ENCODE measurements at places on chromosomes 13 and 19.

DNA sequence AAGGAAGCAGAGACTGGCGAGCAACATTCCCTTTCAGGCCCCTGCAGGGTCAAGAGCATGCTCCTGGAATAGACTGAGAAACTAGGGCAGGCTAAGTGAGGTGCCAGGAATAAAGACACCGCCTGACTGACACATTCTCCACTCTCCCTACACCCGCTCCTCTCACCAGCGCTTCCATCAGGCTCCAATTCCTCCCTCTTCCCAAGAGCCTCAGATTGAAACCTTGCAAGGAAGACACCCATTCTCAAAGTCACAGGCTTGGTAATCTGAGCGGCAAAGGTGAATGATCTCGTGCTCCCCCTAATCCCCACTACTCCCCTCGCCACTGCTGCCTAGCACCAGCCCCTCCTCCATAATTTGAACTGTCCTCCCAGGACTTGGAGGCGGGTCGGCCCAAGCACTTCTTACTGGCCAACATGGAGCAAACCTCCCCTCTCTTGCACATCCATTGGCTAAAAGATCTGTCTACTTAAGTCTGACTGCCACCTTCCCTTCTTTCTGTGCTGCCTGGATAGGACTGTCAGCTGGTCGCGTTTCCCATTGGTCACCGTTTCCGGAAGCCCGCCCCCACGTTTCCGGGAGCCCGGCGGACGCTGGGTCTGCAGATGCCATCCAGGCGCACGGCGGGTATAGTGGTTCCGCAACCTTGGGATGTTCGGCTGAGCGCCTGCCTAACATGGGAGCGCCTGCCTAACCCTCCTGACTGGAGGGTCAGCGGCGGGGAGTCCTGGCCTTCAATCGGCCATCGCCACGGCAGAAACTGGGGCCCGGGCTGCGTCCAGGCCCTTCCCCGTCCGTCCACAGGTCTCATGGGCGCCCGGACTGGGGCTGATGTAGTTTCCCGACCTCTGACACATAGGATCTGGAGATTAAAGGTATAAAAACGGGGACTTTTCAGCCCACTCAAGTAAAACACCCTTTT, 33.6 kb downstream of the ZNF383 start:
- no peak for DNase-seq

- DNase-seq, result no peak
These were observed 1.4 kb downstream of the SPRY2 start for GRCh38 chr13:80339563-80339911.

- DNase-seq, result no peak
These were observed 44.2 kb downstream of the CHST8 start for GRCh38 chr19:33665776-33666595.

DNA sequence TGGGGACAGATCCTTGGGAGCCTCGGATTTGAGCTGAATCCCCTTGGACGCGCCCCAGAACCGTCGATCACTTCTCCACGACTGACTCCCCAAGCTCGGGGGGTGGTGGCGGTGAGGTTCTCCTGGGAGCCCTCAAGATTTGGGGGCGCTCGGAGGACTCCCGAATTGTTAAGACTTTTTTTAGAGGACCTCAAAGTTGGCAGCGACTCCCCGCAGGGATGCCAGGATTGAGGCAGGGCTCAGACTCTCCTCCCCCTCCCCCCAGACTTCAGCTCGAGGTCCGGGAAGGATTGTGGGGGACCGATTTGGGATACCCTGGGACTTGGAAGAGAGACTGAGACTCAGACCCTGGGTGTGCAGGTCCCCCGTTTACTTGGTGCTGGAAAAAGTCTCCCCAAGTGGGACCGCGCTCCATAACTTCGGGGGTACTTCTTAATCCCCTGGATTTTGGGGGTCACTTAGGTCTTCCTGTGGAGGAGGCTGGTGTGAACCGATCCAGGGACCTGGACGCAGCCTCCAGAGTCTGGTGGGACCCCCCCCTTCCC, 665 bp downstream of the VASP start:
- DNase-seq, result peak; percentile 64

- no peak for DNase-seq
These were observed 25.8 kb downstream of the CACNG6 start for GRCh38 chr19:54017261-54017660.

DNA sequence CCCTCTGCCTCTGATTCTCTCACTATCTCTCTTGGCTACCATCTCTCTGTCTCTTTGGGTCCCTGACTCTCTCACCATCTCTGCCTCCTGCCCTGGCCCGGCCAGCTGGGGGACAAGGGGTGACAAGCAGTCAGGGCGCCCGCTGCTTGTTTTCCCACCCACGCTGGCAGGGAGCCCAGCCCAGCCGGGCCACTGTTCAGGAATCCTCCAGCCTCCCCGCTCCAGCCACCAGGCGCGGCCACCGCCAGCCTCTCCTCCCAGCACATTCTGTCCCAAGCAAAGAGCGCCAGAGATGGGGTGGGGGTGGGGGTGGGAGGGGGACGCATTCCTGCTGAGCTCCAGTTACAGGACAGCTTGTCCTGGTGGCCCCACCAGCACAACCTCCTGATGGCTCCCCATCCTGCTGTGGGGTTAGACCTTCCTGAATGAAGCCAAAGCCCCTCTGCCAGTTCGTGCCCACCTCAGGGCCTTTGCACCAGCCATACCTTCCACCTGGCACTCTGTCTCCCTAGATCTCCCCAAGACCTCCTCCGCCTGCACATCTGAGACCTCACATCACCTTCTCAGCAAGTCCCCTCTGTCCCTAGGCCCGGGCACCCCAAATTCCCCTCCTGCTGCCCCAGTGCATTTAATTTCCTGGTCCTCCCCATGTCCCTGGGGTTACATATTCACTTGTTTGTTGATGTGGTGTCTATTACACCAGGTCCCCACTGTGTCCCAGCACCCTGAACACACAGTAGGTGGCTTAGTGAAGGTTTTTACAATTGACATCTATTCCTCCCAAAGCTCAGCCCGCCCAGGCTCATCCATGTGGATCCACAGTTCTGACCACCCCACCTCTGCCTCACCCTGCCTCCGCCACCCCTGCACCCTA, 12.5 kb downstream of the ARRDC2 start:
- DNase-seq, result no peak

DNA sequence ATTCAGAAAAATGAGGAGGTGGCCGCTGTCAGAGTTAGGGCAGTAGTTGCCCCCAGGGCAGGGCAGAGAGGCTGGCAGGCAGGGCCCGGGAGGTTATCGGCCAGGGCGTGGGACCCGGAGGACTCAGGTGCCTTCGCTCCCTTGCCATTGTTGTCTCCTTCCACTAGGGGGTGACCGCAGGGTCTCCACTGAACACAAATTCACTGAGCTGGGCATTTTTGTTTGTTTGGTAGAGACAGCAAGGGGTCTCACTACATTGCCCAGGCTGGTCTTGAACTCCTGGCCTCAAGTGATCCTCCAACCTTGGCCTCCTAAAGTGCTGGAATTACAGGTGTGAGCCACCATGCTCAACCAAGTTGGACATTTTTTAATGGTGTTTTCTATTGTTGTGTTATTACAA, 25.1 kb downstream of the CARS2 start:
- DNase-seq, result peak; percentile 79

- DNase-seq, result no peak
These were observed 434.7 kb downstream of the DIAPH3 start for GRCh38 chr13:59728896-59729545.

DNA sequence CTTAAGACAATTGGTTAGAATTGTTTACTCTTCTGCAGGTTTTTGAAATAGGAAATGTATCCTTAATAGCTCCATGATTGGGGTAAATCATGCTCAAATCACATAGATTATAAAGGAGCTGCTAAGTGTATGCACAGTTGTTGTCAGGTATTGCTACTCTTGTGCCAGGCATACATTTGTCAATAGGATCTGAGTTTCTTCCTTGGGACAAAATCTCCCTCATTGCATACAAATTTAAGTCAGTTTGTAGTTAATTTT, 109.3 kb upstream of the MLNR start:
- no peak for DNase-seq

DNA sequence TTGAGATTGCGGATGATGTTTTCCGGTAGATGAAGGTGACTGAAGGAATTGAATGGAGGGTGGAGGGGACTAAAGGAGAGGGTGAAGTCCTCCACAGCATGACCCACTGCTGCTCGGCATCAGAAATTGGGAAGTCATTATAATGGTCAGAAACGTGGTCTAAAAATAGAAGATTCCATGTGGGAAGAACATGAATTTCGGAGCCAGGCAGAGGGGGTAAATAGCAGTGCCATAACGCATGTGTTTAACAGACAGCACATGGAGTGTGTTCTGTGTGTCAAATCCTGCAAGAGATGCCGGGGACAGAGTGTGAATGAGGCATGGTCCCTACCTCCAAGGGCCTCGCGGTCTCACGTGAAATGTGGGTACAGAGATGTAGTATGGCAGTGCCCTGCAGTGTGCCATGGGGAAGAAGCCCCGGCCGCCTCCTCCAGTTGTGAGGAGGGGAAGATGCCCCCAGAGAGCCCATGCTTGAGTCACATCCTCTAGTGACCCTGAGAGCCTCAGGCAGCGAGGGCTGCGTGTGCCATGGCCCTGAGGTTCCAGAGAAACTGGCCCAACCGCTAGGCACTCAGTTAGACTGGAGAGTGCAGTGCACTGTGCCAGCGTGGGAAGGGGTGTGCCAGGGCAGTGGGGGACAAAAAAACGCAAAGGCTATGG, 106.1 kb downstream of the COL4A2 start:
- DNase-seq, result no peak

- no peak for DNase-seq
These were observed 43.8 kb upstream of the DCUN1D2 start for GRCh38 chr13:113534236-113534860.

GRCh38 chr13:112626124-112626523, 38.2 kb upstream of the TUBGCP3 start:
- no peak for DNase-seq

GRCh38 chr19:19627621-19628500, at the start of gene LPAR2:
TSS of gene LPAR2 (minus strand) at chr19:19628220. CDS start at chr19:19627275, 945 bp downstream.
- DNase-seq, result peak; percentile 88

DNA sequence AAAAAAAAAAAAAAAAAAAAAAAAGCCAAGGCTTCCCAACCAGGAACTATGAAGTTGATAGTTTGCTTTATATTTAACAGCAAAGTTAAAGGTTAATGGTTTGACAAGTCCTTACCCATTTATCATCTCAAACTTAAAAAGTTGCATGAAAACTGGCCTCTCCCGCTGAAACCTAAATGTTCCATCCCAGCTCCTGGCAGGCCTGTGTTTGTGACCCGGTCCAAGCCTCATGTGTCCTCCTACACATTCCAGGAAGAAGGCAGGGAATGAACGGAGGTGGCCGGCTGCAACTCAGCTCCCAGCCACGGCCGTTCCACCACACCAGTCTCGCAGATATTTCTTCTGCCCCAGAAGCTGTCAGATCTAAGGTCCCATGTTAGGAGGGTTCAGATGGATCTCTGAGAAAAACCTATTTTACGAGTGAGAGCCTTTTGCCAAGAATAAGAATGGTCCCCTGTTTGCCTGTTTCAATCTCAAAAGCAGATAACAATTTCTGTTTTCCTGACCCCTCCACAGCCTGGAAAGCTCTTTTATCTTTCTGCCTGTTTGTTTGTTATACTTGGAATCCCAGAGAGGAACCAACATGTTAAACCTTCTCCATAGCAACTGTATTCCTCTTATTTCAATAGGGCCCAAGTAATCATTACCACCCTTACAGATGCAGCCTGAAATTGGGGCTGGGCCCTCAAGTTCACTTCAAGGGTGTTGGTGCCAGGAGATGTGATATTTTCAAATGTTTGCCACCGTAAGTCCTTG, 56.5 kb downstream of the KCTD12 start:
- DNase-seq, result no peak

DNA sequence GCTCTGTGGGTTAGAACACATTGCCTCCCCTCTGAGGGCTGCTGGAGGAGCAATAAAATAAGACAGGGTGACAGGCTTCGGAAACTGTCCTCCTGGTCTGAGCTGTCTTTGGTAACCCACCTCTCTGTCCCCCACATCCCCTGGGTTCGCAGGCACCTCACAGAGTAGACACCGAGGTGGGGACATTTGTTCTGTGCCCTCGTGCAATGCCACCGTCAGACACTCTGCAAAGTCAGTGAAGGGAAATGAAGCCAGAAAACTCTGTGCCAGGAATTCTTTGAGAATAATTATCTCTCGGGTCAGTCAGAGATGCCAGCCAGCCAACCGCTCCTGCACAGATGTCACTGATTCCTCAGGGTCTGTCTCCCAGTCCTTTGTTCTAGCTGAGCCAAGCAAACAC, 493.6 kb downstream of the FOXO1 start:
- DNase-seq, result no peak

DNA sequence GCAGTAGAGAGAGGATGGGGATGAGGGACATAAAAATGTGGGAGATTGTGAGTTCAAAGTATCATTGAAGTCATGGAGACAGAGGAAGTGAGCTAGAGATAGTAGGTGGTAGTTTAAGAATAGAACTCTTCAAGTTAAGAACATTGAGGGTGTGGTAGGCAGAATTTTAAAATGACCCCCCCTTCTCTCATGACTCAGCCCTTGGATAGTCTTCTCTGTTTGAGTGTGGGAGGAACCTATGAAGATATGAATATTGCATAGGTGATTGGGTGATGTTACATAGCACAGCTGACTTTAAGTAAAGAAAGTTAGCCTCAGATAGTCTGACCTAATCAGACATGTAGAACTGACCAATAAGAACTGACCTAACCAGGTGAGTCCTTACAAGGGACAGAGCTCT, 418.6 kb downstream of the FOXO1 start:
- DNase-seq, result no peak

- no peak for DNase-seq
These were observed 9.5 kb upstream of the CYP2B6 start for GRCh38 chr19:40981591-40981990.

DNA sequence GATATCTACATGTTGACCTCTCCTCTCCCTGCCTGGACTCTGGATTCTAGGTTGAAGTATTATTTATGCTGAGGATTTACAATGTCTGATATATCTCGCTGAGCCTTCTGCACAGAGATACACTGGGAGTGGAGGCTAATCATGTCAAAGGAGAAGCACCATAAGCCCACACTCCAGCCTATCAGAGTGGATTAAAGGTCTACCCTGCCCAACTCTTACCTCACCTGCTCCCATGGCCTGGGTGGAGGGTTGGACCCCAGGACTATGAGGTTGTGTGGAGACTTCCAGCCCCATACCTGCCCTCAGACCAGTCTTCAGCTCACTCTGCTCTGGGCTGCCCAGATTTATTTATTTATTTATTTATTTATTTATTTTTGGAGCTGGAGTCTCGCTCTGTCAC, 15.4 kb downstream of the OR10H4 start:
- no peak for DNase-seq

GRCh38 chr19:56476093-56476492, 1.1 kb downstream of the ZNF667 start:
- no peak for DNase-seq

DNA sequence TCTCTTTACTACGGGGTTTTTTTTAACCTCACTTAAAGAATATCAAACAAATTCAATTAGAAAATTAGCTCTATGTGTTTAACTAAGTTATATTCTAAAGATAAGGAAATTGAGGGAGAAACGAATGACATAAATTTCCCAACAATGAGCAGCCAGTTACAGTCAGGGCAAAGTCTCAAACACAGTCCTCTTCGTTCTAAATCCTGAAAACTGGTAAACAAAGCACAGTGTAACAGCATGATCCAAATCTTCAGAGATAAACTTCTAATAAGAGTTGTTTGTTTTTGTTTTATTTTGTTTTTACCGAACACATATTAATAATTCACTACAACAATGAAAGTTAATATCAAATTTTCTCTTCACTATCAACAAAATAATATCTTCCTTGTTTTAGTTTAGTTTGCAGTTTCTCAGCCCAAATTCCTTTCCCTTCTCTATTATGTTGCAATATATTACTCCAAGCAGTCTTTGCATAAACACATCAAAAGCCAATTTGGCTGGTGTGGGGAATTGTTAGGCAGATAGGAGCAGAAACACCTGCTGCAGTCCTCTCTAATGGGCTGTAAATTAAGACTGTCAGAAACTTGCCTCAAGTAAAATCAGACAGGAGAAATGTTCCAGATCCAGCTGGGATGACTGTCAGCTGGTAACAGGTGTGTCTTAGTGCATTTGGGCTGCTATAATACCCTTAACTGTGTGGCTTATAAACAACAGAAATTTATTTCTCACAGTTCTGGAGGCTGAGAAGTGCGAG, 106.5 kb upstream of the SGCG start:
- no peak for DNase-seq

All from Karpas-422 (cell line).